ENCODE measurements at places on chromosomes 12 and 14. TPM values are rescaled to one million over a fixed set of nuclear protein-coding genes. Genes with fewer than 3 reads are reported as not detected.

DNA sequence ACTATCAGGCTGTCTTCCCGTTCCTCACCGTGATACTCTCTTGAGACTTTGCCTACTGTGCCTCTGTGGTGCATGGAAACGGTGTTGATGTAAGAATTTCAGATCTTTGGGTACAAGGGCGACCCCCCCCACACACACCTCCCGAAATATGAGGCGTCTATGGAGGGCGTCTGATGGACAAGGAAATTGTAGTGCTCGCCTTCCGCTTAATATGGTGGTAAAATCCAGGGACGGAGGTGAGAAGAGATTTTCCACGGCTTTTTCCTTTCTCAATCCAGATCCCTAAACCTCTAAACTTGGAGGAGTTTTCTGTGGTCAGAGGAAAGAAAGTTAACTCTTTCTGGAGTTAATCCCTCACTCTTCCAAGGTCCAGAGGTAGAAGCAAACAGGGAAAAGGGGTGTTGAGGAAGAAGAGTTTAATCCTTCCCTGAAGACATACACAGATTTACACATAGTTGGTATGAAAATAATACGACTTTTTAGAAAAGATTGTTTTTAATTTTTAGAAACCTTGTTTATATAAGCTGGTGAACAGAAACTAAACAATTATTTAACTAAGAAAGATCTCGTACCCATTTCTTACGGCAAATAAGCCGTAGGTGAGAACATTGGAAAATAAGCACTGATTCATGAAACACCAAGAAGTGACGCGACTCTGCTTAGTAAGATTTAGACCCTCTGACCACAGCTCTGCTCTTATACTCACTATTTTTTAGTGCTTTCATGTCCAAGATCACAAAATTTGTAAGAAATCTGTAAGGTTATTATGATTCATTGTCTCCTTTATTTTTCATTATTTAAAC lies 23.1 kb upstream of the RNASE12 start:
- H3K4me1 ChIP-seq: peaks cover 17% of the 10 kb centered on the region
- no peaks in the 10 kb centered on the region for H3K27me3 ChIP-seq
- DNase-seq: peak; percentile 26
- H3K27ac ChIP-seq: no peak overlapping the region

DNA sequence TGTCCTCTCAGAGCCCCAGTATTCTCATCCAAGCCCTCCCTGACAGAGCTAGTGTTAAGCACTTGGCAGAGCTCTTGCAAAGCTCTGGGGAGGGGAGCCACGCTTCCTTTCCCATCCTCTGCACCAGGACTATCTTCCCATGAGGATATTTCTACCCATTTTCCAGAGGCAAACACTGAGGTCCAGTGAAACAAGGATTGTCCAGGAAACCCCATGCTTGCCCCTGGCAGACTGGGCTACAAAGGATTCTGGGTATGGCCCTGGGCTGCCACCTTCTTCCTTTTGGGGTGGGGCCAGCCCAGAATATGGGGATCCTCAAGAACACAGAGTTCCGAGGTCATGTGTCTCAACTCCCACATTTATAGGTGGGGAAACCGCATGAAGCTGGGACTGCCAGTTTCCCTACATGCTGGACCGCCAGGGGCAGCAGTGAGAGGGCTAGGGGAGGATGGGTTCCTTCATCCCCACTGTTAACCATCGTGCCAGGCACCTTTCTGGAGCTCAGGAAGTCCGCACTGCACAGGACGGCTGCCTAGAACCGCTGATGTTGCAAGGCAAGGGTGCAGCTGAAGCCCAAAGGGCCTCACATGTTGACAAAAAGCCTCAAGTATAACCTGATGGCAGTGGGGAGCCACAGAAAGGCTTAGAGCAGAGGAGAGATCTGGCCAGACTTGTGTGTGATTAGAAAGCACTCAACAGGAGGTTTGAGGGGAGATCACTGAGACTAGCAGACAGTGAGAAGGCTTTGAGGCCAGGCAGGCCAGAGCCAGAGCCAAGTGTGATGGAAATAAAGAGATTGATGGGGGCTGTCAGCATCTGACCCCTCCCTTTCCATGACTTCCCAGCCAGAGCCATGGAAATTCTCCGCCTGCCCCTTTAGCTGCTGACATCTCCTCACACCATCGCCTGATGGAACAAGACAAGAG lies 5.5 kb upstream of the CCDC85C start:
- H3K4me3 ChIP-seq: no peak overlapping the region
- peaks cover 7% of the 10 kb centered on the region for H3K27me3 ChIP-seq
- peaks cover 3% of the 10 kb centered on the region for H3K36me3 ChIP-seq
- H3K4me1 ChIP-seq: peaks cover 6% of the 10 kb centered on the region
- DNase-seq: no peak
- H3K27ac ChIP-seq: no peak overlapping the region

DNA sequence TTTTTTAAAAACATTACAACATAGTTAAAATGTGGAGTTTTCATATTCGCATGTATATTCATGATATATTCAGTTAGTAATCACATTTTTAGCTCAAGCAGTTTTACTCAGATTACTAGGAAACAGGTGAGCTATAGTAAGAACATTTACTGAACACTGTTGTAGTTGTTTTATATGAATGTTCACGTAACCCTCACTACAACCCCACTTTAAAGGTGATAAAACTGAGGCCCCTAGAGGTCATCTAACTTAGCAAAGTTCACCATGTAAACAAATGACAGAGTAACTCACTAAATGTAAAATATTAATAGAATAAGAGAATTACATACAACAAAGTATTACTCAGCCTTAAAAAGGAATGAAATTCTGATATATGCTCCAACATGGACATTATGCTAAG lies 26.0 kb downstream of the RPAP3 start:
- H3K4me1 ChIP-seq: peaks cover 4% of the 10 kb centered on the region
- no peaks in the 10 kb centered on the region for H3K27me3 ChIP-seq
- H3K27ac ChIP-seq: no peak overlapping the region
- DNase-seq: no peak
- no peak overlapping the region for H3K4me3 ChIP-seq

The DRAM1 gene
- total RNA-seq: 26.9 TPM

DNA sequence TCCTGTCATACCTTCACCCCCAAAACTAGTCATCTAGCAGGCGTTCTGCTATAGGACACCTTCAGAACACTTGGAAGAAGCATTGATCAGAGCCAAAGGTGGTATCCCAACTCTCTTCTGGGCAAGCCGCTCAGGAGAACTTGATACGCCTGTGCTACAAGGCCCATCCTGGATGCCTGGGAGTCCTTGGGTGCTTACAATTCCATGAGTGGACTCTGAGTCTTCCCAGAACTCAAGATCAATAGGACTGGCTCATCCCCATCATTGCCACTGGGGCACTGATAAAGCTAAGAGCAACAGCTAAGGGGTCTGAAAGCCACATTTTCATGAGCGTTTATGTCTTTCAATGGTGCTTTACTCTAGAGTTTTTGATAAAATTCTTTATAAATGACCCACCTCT lies 1.9 kb downstream of the SPTB start:
- peaks cover 12% of the 10 kb centered on the region for H3K27me3 ChIP-seq
- no peak overlapping the region for H3K27ac ChIP-seq
- DNase-seq: no peak
- peaks cover 2% of the 10 kb centered on the region for H3K4me1 ChIP-seq
- H3K36me3 ChIP-seq: no peaks in the 10 kb centered on the region

DNA sequence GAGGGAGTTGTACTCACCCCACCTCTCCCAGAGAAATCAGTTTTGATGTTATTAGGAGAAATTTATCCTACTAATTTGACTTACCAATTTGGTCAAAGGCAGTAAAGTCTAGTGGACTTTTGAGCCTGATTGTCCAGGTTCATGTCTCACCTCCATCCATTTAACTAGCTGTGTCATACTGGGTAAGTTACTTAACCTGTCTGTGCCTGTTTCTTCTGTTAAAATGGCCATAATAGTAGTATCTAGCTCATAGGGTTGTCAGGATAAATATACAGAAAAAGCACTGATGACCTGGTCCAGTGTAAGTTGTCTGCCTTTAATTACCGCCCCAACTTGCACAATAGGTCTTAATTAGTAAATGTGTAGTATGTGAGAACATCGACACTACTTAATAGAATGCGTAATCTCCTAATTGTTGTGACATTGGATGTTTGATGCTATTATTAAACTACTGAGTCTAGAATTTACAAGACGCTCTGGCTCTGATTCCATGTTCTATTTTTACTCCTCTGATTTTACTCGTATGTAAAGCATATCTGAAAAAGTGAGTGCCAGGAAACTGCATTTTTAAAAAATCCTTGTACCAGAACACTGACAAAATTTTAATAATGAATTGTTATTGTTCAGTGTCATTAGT lies 1.5 kb downstream of the RAB21 start:
- peaks cover 25% of the 10 kb centered on the region for H3K4me1 ChIP-seq
- no peak for DNase-seq
- H3K27me3 ChIP-seq: peaks cover 7% of the 10 kb centered on the region
- peak overlapping the region; percentile 13 for H3K27ac ChIP-seq
- peak overlapping the region; percentile 96 for H3K4me3 ChIP-seq
- H3K36me3 ChIP-seq: peaks cover 7% of the 10 kb centered on the region

GRCh38 chr12:84492351-84492883 lies 420.2 kb downstream of the SLC6A15 start:
- no peak for DNase-seq
- H3K4me3 ChIP-seq: no peak overlapping the region
- H3K27me3 ChIP-seq: no peaks in the 10 kb centered on the region
- H3K4me1 ChIP-seq: no peaks in the 10 kb centered on the region
- H3K27ac ChIP-seq: no peak overlapping the region
- H3K36me3 ChIP-seq: no peaks in the 10 kb centered on the region

The GLIPR1L1 gene
- total RNA-seq: not detected

GRCh38 chr14:37824939-37825712 lies 229.7 kb downstream of the TTC6 start:
- no peaks in the 10 kb centered on the region for H3K27me3 ChIP-seq
- DNase-seq: no peak
- no peak overlapping the region for H3K27ac ChIP-seq
- H3K4me3 ChIP-seq: no peak overlapping the region
- H3K4me1 ChIP-seq: peaks cover 4% of the 10 kb centered on the region

- no peak overlapping the region for H3K27ac ChIP-seq
- H3K4me1 ChIP-seq: peaks cover 29% of the 10 kb centered on the region
- H3K4me3 ChIP-seq: no peak overlapping the region
Measured at GRCh38 chr14:73717266-73717665, 3.1 kb upstream of the PNMA1 start.

GRCh38 chr12:106359646-106360399 lies 2.3 kb downstream of the POLR3B start:
- no peak overlapping the region for H3K4me3 ChIP-seq
- H3K4me1 ChIP-seq: peaks cover 7% of the 10 kb centered on the region

- peaks cover 3% of the 10 kb centered on the region for H3K27me3 ChIP-seq
- H3K4me3 ChIP-seq: no peak overlapping the region
- peaks cover 4% of the 10 kb centered on the region for H3K36me3 ChIP-seq
- peaks cover 19% of the 10 kb centered on the region for H3K4me1 ChIP-seq
Measured at GRCh38 chr12:64566122-64566521, 44.2 kb upstream of the RASSF3 start.

The C14orf39 gene
- 3.8 TPM for total RNA-seq

The STYK1 gene
- total RNA-seq: 11.4 TPM

DNA sequence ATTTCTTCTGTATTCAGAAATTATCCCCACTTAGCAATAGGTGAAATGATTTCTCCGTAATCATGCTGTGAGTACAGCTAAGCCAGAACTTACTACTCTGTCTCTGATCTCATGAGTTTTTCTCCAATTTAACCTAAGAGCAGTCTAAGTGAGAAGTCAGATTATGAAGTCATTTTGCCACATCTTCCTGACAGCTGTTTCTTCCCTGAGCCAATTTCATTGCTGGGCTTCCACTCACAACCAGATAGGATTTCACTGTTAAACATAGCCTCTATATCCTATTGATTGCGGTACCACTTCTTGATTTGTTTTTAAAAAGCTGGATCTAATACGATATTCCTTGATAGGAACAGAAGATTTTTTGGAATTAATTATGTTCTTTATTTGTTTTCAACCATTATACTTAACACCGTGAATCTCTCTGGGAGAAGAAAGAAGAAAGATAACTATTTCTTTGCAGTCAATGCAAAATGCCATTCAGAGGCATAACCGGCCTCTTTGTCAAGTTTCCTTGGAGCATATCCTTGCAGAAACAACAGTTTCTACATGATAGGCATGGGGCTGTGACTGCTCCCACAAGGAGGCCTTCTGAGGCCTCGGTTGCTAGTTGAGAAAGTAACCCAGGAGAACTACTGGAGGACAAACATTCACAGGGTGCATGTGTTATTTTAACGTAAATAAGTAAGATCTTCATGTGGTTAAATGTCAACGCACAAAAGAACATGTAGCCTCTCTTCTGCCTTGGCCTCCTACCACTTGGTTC lies 212.2 kb downstream of the NPAS3 start:
- H3K27me3 ChIP-seq: no peaks in the 10 kb centered on the region
- peaks cover 5% of the 10 kb centered on the region for H3K4me1 ChIP-seq

GRCh38 chr12:117207675-117208074 lies 17.4 kb upstream of the FBXO21 start:
- H3K4me3 ChIP-seq: no peak overlapping the region
- no peaks in the 10 kb centered on the region for H3K36me3 ChIP-seq
- no peaks in the 10 kb centered on the region for H3K4me1 ChIP-seq
- H3K27ac ChIP-seq: no peak overlapping the region
- peaks cover 1% of the 10 kb centered on the region for H3K27me3 ChIP-seq
- DNase-seq: no peak

The NTF3 gene
- not detected for total RNA-seq

The BMAL2 gene
- 7.9 TPM for total RNA-seq

The FAM181A gene
- not detected for total RNA-seq

The LRRC10 gene
- total RNA-seq: not detected

GRCh38 chr12:113220593-113221180 lies 577 bp upstream of the TPCN1 start:
- H3K27ac ChIP-seq: peak overlapping the region; percentile 80
- H3K4me3 ChIP-seq: peak overlapping the region; percentile 93
- peaks cover 18% of the 10 kb centered on the region for H3K4me1 ChIP-seq
- no peaks in the 10 kb centered on the region for H3K27me3 ChIP-seq

The PIWIL1 gene
- total RNA-seq: not detected

GRCh38 chr12:105804591-105805265 lies 334.0 kb downstream of the NUAK1 start:
- no peaks in the 10 kb centered on the region for H3K27me3 ChIP-seq
- DNase-seq: no peak
- no peaks in the 10 kb centered on the region for H3K4me1 ChIP-seq
- H3K4me3 ChIP-seq: no peak overlapping the region
- H3K36me3 ChIP-seq: no peaks in the 10 kb centered on the region

- H3K27me3 ChIP-seq: peaks cover 2% of the 10 kb centered on the region
- H3K36me3 ChIP-seq: no peaks in the 10 kb centered on the region
- H3K4me3 ChIP-seq: no peak overlapping the region
- no peaks in the 10 kb centered on the region for H3K4me1 ChIP-seq
- H3K27ac ChIP-seq: no peak overlapping the region
Measured at GRCh38 chr14:104096751-104097700, 11.5 kb downstream of the ASPG start.

- no peak overlapping the region for H3K27ac ChIP-seq
- peak; percentile 81 for DNase-seq
- no peaks in the 10 kb centered on the region for H3K4me1 ChIP-seq
- H3K4me3 ChIP-seq: no peak overlapping the region
- peaks cover 15% of the 10 kb centered on the region for H3K36me3 ChIP-seq
Measured at GRCh38 chr14:68862954-68863594, 70.2 kb upstream of the ZFP36L1 start.

The WIF1 gene
- not detected for total RNA-seq

GRCh38 chr12:87812030-87812429 lies 217.2 kb downstream of the C12orf50 start:
- H3K36me3 ChIP-seq: no peaks in the 10 kb centered on the region
- DNase-seq: no peak
- no peak overlapping the region for H3K4me3 ChIP-seq
- H3K4me1 ChIP-seq: no peaks in the 10 kb centered on the region
- H3K27me3 ChIP-seq: no peaks in the 10 kb centered on the region
